ENCODE measurements at places on chromosomes 5 and 9.

- peak; percentile 41 for DNase-seq
Observed at GRCh38 chr5:67038817-67039603, 157.6 kb downstream of the CD180 start.

DNA sequence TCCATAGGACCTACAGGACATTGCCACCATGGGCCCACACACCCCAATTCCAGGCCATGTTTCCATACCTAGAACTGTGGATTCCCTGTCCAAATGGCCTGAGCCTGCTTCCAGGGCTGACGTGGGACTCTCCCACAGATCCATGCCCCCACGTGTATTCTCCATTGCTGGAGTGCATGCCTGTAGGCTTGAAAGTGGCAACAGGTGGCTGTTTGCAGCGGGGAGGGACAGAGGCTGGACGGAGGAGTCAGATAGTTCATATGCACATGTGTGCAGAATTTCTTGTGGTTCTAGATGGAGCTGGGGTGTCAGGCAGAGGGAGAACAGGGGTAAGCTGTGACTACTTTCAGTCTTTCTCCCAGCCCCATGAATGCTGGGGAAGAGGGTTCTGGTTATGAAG lies 285.7 kb upstream of the ANKRD55 start:
- DNase-seq, result no peak

- DNase-seq, result no peak
Observed at GRCh38 chr5:96080557-96080956, 118.9 kb upstream of the ELL2 start.

- no peak for DNase-seq
Observed at GRCh38 chr9:89444274-89444673, 53.6 kb downstream of the SEMA4D start.

DNA sequence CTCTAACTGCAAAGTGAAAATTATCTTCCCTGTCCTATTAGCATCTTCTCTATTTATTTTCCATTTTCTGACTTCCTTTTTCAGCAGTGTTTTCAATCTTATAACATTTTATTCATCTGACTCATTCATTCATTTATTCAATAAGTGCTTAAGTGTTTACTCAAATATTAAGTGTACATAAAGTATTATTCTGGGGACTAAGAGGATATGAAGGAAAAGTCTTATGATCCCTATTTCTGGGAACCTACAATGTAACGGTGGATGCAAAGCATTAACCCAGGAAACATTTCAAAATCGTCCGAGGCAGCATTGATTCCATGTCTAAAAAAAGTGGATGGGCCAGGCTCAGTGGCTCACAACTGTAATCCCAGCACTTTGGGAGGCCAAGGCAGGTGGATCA lies 19.4 kb upstream of the TRPM6 start:
- no peak for DNase-seq

- no peak for DNase-seq
Observed at GRCh38 chr5:75620184-75620959, 9.1 kb downstream of the ANKDD1B start.

GRCh38 chr5:172182291-172182690 lies 5.7 kb downstream of the STK10 start:
- DNase-seq, result no peak

DNA sequence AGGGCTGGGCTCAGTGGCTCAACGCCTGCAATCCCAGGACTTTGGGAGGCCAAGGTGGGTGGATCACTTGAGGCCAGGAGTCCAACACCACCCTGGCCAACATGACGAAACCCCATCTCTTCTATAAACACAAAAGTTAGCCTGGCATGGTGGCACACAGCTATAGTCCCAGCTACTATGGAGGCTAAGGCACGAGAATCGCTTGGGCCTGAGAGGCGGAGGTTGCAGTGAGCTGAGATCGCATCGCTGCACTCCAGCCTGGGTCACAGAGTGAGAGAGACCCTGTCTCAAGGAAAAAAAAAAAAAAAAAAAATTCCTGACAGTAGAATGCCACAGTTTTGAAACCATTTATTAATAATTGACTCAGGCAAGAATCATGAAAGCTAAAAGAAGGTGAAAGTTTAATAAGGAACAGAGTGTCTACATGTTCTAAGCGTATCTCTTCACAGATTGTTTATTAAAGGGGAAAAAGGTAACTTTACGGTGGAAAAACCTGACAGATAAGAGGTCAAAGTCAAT lies 5.7 kb upstream of the PTGR1 start:
- no peak for DNase-seq

GRCh38 chr5:150512368-150512747 lies 4.4 kb downstream of the NDST1 start:
- DNase-seq, result no peak

DNA sequence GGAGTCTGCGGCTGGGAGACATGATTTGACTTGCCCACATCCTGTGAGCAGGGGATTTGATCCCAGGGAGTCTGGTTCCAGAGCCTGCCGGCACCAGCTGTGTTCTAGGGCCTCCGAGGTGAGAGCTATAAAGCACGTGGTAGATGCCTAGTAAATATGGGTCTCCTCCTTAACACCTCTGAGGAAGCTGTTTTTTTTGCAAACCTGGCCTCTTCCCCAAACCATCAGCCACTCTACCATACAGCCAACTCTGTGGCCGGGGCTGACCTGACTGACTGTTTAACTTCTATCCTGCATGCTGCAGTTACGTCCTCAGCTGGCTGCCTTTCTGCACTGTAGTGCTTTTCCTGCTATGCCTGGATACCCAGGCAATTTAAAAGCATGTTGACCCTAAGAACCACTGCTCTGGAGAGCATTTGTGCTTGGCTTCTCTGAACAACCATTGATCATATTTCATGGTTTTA lies 220.5 kb downstream of the SLIT3 start:
- no peak for DNase-seq

DNA sequence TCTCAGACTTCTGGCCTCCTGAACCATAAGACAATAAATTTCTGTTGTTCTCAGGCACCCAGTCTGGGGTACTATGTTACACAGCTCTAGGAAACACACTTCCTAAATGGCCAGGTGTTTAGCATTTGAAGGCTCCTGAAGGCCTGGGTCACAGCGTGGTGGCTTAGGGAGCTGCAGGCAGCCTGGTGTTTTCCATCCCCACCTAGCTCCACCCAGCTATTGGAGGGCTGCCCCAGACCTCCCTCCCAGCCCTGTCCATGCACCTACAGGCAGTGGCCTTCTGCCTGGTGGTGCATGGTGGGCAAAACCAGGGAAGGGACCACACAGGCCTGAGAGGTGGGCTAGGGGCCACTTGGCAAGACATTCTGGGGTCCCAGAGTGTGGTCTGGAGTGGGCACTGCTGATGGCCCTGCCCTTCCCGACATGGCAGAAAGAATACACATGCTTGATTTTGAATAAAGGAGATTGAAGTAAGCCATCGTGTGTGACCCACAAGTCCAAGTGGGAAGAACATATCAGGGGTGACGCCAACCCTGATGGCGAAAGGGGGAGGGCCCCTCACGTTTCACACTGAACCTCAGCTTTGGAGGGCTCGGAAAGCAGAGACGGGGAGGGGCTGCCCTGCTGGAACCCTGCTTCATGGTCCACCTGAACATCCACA lies 1.3 kb upstream of the SUSD3 start:
- DNase-seq, result no peak

GRCh38 chr9:133054966-133055365 lies 6.8 kb upstream of the CEL start:
- no peak for DNase-seq

DNA sequence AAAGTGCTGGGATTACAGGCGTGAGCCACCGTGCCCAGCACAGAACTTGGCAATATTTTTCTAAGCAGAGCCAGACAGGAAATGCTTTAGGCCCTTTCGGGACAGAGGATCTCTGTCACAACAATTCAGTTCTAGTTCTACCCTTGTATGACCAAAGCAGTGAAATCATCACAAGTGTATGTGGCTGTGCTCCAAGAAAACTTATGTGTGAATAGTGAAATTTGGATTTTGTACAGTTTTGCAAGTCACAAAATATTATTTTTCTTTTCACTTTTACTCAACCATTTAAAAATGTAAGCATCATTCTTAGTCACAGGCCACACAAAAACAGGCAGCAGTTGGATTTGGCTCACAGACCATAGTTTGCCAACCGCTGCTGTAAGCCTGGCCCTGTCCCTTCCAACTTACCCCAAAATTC lies 20.4 kb upstream of the PRUNE2 start:
- DNase-seq, result peak; percentile 25

DNA sequence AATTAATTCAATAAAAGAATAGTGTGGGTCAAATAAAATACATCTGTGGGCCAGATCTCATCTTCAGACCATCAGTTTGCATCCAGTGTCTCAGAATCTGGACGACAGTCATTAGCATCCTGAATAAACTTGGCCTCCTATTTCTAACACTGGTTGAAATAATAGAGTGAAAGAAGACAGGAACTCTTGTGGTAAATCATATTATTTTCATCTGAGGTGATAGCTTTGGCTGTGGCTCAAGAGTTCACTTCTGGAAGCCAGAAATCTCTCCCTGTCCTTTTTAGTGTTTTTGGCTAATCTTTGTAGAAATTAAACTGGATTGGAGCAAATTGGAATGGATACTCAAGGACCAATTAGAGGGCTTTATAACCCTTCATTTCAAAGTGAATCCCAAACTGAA lies 63.4 kb upstream of the HMHB1 start:
- no peak for DNase-seq

DNA sequence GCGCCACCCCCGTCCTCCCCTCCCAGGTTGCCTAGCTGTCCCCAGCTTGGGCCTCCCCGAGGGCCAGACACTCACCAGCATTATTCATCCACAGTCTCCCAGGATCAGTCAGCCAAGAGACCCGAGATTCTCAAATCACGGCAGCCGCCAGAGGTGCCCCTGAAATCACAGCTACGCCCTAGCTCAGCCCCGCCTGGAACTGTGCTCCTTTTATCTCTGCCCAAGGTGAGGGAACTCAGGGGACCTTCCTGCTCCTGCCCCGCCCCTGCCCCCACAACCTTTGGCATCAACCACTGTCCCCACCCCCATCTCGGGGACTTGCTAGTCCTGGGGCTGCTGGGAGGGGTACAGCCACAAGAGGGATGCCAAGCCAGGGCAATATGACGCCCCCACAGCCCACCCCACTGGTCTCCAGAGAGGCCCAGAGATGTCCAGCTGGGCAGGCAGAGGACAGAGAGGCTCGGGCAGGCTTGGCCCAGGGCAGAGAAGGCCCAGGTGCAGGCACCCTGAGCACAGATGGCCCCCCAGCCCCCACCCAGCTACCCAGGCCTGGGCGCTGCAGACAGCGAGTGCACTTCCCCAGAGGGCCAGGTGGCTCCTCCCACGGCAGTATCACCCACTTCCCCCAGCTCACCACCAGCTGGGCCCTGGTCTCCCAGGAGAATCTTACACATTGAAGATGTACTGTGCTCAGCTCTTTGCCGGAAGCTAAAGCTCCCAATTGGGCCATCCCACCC lies at the start of gene FUT7:
Gene FUT7 (minus strand): TSS at position 185 of the 737 bp plus-strand sequence. CDS start 97 bp downstream, at position 88.
- DNase-seq, result no peak

DNA sequence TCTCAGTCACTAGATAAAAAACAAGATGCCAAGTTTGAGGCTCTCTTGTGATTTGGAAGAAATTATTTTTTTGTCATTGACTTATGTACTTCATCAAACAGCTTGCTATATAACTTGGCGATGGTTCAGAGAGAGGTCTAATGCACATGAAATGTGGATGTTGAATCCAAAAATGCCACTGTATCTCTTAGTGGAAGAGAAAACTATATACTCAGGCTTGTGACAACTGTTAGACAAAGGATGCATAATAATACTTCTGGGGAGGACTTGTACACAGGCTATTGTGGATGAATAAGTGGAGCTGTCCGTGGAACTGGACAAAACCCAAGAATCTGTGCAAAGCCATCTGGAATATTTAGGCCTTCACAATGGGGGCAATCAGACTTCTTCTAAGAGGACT lies 162.9 kb upstream of the NMUR2 start:
- DNase-seq, result no peak

GRCh38 chr9:134751622-134752021 lies 110.0 kb downstream of the COL5A1 start:
- no peak for DNase-seq

DNA sequence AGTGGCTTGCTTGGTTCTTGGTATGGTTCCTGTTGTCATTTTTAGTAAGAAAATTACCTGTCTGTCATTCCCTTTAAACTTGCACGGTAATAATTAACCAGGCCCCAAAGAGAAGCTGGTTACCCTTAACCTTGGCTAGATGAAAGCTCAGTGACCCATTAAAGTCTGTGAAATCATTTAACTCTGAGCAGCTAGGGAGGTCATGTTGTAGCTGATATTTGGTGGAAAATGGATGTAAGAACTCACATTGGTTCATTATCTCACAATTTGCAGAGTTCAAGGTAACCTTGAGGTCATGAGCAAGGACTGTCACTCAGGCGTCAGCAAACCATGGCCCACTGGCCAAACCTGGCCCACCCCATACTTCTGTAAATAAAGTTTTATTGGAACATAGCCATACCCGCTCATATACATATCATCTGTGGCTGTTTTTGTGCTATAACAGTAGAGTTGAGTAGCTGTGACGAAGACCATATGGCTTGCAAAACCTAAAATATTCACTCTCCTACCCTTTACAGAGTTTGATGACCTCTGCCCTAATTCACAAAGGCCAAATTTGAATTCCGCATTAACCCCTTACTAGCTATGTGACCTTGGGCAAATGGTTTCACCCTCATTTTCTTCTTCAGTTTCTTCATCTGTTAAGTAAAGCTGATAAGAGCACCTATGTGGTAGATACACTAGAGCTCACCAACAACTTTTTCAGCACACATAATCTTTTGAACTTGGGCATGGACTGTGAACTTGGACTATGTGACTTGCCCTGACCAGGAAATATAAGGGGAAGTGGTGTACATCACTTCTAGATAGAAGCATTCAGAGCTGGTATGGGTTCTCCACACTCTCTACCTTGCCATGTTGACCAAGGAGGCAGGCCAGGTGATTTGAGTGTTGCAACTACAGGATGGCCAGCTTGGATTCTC lies 61.5 kb upstream of the CPEB4 start:
- DNase-seq, result no peak

GRCh38 chr5:107572715-107573368 lies 97.9 kb downstream of the EFNA5 start:
- no peak for DNase-seq

- DNase-seq, result no peak
Observed at GRCh38 chr5:36877667-36878391, 1.3 kb downstream of the NIPBL start.

DNA sequence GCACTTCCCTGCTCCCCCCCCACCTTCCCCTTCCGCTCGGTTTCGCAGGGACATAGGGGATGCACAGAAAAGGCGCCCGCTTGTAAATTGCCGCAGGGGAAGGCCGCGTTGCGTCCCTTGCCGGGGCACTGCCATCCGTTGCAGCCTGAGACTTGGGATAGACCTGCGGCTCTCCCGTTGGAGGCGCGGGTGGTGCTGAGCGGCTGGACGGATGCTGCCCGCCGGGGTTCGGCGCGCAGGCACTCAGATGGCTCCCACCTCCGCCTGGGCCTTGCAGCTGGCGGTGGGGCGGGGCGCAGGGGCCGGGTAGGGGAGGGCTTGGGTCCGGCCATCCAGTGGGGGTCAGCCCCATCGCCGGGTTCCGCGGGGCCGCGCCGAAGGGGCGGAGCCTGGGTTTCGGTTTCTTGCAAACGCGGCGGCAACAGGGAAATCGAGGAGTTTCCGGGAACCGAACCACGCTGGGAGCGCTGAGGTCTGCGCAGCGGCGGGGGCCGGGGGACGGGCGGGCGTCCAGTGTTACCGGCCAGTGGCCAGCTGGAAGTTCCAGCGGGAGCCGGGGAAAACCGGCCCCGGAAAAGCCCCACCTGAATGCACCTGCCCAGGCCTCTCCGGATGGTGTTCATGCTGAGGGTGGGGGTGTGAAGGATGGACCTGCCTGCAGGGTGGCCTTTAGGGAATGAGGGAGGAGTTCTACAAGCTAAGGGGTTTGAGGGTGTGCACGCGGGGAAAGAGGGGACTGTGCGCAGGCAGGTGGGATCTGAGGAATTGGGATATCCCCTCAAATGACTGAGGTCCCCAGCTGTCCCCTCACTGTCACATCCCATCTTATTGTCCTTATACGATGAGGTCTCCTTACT lies 6.3 kb upstream of the IRF1 start:
- DNase-seq, result peak; percentile 79

- peak; percentile 8 for DNase-seq
Observed at GRCh38 chr5:158056130-158056825, 197.3 kb upstream of the CLINT1 start.

Data from trophoblast cell (in vitro differentiated cells and primary cell).